Activated CD4-positive, alpha-beta T cell treated with anti-CD3 and anti-CD28 coated beads, Interleukin-2, amount 10 ng/mL, durations not matched to agents 24 days and 14 days (primary cell): ENCODE measurements at places on chromosomes 1 and 21.
A peak's percentile ranks its signal among the peaks of the same experiment; 100 is the strongest.

DNA sequence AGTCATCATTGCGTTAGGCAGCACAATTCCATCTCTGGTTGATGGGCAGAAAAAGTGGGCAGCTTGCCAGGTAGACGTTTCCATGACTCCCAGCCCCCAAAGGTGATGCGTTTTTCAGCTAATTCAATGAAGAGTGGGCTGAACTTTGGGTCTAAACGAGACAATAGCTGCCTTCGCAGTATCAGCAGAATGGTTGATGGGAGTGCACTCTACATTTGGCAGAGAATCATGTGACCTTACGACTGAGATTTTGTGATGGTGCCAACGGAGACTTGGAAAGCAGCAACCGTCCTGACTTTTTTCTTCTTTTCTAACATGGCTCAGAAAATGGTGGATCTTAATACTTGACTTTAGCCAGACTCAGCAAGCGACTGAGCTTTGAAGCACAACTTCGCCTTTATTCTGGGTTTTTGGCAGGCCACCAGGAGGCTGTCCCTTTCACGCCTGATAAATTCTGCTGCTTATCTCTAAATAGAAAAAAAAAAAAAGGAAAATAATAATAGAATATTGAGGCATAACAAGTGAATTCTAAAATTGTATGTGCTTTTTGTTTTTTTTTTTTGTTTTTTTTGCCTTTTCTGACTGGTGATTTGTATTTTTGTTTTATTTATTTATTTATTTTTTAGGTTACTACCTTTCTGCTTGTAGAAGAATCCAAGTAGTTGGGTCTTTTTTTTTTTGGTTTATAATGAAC is 804.8 kb downstream of the USP25 start:
- DNase-seq: no peak

DNA sequence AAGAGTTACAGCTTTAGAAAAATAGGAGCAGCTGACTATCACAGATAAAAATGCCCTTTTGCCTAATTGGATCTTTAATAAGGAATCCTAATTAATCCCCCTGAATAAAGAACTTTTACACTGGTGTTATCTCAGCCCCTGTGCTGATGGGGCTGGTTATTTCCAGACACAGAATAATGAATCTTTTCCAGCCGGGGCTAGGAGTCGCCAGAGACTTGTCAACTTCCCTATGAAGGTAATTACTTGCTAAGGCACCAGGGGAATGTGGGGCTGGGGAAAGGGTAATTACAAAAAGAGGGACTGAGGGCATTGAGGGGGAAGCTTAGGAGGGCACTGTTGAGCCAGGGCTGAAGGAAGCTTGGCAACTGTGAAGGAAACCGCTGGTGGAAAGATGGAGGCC is 34.5 kb downstream of the HMGB4 start:
- no peak for DNase-seq

DNA sequence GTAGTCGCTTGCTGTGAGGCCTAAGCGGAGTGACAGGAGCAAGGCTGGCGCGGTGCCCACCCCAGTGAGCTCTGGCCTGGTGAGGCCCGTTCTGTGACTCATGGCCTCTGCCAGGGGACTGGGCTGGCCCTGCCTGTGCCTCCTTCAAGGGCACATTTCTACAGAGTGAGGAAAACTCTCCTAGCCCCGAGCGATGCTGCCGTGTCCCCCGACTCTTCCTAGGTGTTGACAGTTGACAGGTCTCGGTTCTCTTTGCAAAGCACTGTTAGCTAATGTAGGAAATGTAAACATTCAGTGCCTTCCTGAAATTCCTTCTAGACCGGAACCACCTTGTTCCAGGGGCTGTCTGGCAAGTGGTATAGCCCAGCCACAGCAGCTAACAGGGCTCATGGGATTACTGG is 43.9 kb downstream of the ABCG1 start:
- no peak for DNase-seq

DNA sequence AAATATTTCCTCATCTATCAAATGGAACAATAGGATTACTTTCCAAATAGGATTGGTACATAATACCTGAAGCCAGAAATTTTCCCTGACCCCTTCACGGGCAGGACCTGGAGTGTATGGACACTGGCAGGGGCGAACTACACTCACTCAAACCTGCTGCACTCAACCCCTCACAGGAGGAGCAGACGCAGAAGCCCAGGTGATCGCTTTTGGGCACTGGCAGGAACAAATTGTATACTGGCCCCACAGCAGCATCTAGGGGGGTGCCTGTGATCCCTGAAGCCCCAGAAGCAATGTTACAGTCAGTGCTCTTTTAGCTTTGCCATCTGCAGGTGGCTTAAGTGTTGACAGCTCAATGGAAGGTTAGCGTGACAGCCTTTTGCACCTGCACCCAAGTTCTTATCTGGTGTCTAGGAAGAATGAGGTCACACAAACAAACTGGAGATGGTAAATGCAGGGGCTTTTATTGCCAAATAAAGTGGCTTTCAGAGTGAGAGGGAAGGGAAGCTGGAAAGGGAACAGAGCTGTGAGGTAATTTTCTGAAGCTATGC is 199.2 kb upstream of the NEGR1 start:
- no peak for DNase-seq

DNA sequence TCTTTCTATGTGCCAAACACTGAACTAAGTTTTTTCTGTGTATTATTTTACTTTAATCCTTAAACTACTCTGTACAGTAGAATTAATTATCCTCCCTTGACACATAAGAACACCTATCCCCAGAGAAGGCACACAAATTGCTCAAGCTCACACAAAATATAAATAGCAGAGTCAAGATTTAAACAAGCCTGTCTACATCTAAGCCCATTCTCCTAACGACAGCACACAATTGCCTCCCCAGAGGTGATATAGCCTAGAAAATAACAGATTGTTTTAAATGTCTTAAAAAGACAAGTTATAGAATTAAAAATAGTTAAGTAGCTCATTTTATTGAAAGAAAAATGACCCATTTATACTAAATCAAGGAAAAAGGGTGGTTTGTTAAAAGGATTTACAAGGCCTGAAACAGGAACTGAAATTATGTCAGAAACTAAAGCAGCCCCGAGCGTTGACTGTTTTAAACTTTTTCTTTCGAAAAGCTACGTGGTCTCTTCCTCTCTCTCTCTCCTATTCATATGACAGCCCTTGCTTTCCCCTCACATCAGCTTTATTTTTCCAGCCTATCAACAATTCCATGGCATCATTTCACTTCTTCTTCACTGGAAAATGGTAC is 30.5 kb downstream of the TNFSF18 start:
- no peak for DNase-seq

DNA sequence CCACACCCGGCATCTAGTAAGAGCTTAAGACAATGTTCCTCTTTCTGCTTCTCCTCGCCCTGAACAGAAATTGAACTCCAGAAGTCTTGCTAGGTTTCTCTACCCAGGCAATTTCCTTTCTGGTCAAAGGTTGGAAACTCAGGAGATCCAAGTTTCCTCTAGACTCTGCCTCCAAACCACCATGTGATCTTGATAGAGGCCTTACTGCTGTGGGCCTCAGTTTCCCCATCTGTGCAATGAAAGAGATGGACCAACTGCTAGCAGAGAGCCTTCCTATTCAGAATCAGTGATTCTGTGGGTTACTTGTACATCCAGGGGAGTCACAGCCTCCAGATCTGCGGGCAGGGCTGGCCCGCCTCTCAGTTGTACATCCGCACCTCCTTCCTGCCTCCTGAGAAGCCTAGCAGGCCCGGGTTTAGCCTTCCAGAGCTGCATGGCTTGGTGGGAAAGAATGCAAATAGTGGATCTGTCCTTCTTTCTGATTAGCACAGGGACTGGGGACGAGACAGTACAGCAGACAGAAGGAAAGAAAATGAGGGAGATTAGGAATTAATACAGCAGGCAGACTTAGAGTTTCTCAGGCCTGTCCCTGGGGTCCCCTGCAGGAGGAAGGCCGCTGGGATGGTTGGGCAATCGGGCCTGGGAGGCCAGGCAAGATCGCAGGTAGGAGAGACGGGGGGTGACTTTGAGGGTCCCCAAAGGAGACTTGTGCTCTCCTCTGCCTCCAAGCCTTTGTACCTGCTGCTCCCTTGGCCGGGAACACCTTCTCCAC is 83.9 kb downstream of the PAX7 start:
- DNase-seq: no peak

- no peak for DNase-seq
These were observed 376.7 kb downstream of the S1PR1 start for GRCh38 chr1:101613546-101613945.

- no peak for DNase-seq
These were observed 208.0 kb upstream of the DEPDC1 start for GRCh38 chr1:68704800-68705443.

DNA sequence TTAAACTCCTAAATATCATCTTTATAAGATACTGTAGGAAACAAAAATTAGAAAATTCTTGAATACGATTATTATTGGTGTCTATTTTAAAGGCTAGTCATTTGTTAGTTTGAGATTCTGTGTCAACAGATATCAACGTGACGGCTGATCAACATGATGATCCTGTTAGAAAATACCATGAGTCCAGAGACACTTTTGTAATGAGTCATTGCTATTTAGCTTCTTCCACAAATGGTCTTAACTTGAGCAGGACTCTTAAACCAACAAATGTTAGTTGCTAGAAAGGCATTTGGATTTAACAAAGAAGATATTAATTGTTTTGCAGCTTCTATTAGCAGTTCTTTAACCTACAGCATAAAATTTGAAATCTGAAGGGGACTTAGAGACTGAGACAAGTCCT is 131.2 kb downstream of the TGFB2 start:
- DNase-seq: no peak

- no peak for DNase-seq
These were observed 104.7 kb downstream of the FGGY start for GRCh38 chr1:59401581-59401980.

GRCh38 chr1:204983881-204984280 is 59.1 kb upstream of the CNTN2 start:
- DNase-seq: no peak

- DNase-seq: no peak
These were observed 130.6 kb upstream of the CACNA1E start for GRCh38 chr1:181352695-181353094.

DNA sequence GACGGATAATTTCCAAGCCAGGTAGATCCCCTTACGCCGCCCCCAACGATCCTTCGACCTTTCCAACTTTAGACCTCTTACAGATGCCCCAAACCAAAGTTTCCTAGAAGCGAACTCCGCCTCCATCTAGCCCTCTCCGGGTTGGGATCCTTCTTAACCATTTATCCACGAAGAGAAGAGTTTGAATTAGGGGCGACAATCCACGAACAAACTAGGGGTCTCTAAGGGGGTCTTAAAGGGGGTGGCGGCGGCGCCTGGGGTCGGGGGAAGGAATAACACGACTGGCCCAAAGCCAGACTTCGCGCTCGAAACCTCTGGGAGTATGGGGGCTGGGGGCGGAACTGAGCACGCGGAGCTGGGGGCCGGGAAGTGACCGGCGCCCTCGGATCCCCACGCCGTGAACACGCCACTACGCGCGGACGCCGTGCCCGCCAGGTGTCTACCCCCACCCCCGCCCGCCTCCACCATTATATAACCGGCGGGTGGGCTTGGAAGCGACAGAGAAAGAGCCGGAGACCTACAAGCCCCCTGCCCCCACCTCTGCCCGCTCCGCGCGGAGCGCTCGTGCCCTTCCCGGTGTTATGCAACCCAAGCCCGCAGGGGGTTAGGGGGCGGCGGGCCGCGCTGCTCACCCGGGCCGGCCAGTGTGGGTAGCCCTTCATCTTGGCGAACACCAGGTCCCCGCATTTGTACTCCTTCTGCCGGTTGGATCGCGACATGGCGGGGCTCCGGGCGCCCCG is 594 bp downstream of the HDGF start:
- DNase-seq: peak; percentile 82

DNA sequence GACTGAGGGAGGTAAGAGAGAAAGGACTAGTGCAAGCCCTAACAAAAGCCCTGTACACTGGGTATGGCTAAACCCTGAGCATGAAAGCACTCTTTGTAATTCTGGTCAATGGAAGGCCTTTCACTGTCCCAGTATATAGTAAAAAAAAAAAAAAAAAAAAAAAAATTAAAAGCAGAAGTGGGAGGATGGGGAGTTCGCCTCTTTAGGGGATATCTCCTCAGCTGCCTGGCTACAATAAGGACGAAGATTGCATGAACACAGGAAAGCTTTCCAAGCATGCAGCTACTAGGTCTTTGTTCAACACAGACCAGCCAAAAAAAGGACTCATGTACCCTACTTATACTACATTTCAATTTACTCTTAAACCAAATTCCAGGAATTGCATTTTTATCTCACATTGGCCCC is 59.1 kb downstream of the EIF4G3 start:
- DNase-seq: no peak

DNA sequence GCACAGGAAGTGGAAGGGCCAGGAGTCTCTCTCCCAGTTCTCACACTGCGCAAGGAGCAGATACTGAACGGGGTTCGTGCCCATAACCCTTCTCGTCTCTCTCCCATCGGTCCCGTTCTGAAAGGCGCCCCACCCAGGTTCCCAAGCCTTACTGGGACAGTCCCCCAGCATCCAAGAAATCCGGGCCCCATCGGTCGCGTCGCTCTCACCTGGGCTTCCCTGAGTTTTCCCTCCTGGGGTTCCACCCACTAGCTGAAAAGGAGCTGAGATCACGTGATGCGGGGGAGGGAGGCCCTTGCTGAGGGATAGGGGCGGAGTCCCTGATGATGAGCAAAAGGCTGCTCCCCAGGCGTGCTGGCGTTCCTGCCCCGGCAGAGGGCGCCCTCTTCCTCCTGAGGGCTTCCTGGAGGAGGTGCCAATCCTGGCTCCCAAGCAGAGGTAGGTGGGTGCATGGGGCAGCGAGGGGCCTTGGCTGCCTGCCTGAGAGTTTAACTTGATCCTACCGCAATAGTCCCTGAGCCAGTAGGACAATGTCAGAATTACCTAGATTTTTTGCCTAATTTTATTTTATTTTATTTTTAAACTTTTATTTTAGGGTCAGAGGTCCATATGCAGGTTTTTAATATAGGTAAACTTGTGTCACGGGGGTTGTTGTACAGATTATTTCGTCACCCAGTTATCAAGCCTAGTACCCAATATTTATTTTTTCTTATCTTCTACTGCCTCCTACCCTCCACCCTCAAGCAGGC is at the start of gene SPOCD1:
Gene SPOCD1 (minus strand): TSS at position 271 of the 749 bp plus-strand sequence. CDS start 689 bp downstream, outside the sequence.
- DNase-seq: peak; percentile 94

DNA sequence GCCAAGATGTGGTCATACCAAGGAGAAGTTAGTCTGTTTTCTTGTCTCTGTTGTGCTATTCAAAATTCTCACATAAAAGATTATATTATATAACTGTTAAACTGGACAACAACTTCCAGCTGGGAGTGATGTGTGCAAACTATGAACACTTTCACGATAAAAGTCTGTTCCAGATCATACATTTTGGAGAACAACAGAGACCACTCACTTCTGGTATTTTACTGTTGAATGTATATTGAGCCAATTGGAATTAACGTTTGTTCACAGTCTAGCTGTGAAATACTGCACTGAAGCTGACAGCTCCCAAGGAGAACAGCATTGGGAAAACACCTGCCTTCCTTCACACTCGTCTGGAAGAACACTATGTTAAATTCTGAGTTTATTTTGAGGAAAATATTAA is 860 bp upstream of the SHCBP1L start:
- DNase-seq: no peak

GRCh38 chr1:27111626-27112573 is 43.0 kb downstream of the SLC9A1 start:
- DNase-seq: peak; percentile 90
